Fibroblast of villous mesenchyme (primary cell): ENCODE measurements at places on chromosomes 7 and 10. TPM values are rescaled to one million over a fixed set of nuclear protein-coding genes. Genes with fewer than 3 reads are reported as not detected.

OR6V1 gene
- total RNA-seq, result not detected in 2 replicates

ALOX5 gene
- total RNA-seq, result not detected in 2 replicates

PRSS1 gene
- not detected in 2 replicates for total RNA-seq

ASCC1 gene
- 32.5 and 41.0 TPM in 2 replicates for total RNA-seq
